ENCODE measurements at places on chromosomes 7 and 10.

DNA sequence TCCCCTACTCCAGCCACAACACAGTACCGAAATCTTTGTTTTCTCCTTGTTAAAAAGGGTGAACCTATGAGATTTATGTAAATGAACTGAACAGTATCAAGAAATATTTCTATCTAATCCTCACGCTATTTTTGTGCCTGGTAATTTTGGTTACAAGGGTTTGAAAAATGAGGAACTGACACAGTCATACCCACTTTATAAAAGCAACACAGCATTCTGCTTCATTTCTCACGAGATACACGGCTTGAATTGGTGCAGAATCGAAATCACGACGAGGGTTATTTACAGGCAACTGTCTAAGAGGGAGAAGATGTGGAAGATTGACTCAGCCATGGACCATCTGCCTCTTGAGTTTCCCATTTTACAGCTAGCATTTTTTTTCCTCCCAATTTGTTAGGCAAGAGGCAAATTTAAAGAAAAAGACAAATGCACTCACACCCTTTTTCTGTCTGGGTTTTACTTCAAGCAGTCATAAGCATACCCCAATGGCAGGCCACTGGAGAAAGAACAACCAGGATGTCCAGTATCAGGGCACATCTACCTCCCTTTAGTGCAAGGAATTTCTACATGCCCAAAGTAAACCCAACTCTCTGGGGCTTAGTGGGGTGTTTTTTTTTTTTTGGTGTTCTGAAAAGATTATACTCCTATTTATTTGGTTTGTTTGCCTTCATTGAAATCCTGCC, 108.1 kb downstream of the ITGB8 start:
- DNase-seq = peak; percentile 58

DNA sequence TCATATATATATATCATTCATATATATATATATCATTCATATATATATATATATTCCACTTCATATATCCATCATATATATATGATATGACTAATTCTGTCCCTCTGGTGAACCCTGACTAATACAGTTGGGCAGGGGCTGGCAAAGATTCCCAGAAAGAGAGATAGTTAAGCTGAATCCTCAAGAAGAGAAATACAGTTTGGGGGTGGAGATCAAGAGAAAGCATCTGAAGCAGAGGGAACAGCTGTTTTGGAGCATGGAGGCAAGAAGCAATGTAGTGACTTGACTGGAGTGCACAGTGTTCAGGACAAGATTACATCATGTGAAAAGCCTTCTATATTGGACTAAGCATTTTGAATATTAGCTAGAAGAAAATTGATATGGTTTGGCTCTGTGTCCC, 540.7 kb downstream of the MAGI2 start:
- no peak for DNase-seq

GRCh38 chr10:73159038-73159648, 8.7 kb downstream of the ECD start:
- DNase-seq = peak; percentile 75

- DNase-seq = peak; percentile 55
These were observed 455.3 kb downstream of the REEP3 start for GRCh38 chr10:63976538-63976937.

GRCh38 chr10:45473126-45473525, 99.1 kb downstream of the ALOX5 start:
- no peak for DNase-seq

DNA sequence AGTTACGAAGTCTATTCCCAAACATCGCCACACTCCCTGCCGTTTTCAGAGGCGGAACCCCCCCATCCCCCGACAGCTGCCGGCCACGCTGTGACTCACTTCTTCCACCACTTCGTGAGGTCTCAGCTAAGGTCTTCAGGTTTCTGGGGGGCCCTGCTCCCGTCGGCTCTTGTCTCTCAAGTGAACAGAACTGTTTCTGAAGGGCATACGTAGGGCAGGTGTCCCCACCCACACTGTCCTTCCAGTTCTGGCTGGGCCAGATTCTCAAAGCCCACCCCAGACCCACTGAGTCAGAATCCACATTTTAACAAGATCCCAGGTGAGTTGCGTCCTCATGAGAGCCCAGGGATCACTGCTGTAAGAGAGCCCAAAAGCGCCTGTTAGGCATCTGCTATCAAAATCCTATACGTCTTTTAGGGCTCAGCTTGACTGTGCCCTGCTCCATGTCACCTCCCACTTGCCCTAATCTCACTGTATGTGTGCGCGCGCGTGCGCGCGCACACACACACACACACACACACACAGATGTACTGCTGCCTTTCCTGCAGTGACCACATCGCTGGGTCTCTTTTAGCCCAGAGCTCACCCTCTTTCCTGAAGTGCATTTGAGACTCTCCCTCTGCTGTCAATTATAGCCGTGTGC, 78.8 kb downstream of the PROSER2 start:
- DNase-seq = peak; percentile 29

- DNase-seq = no peak
These were observed 85.8 kb downstream of the HGF start for GRCh38 chr7:81684033-81684432.

- DNase-seq = no peak
These were observed 128.0 kb downstream of the SEMA3C start for GRCh38 chr7:80790877-80791276.

- peak; percentile 93 for DNase-seq
These were observed 37.6 kb downstream of the AKR1C4 start for GRCh38 chr10:5234106-5234860.

GRCh38 chr10:120477021-120477742, 20.2 kb downstream of the PLPP4 start:
- no peak for DNase-seq

GRCh38 chr7:11082552-11083213, 109.0 kb downstream of the PHF14 start:
- DNase-seq = peak; percentile 20

DNA sequence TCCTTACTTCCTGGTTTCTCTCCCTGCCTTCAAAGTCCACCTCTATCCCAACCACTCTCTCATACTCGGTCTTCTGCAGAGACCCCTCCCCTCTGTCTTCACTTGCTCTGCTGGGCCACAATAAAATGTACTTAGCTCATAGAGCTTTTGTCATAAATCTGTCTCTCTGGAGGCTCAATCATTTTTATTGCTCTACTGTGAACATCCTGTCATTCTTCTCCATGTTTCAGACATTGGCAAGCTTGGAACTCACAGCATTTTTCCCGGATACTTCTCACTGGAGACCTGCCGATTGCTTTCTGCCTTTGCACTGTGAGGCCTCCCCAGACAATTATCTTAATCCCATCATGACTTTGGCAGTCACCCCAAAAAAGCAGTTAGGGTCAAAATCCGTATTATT, 192.3 kb upstream of the ZMIZ1 start:
- DNase-seq = no peak

DNA sequence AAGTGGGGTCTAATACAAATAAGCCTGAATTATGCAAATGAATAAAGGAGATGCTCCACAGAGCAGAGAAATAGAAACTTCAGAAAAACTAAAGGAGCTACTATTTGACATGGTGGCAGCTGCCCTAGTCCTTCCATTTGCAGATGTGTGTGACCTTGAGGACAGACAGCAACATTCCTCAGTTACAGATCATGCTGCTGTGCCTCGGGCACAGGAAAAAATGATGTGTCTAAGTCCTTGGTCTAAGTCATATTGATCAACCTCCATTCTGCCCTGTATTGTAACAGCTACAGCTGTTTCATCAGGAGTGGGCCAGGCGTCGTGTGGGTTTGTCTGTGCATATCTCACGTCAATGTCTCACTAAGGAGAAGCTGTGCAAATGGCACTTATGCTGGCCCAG, 710.4 kb downstream of the TNS3 start:
- DNase-seq = no peak

DNA sequence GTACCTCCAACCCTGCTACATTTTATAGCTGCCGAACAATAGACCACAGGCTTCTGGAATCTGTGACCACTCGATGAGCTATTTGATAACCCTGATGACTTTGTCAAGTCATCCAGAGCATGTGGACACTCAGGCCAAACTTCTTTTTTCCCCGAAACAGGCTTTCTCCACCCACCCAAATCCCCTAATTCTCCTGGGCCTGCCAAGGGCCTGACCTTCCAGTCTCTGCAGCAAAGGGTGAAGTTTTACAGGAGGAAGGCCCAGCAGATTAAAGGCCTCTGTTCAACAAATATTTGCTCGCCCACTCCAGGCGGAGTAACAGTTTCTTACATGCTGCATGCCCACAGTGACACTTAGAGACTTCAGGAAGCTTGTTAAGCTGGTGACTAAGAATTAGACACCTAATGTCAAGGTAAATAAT, 2.0 kb downstream of the JCAD start:
- DNase-seq = no peak

GRCh38 chr7:120725376-120726039, 132.4 kb downstream of the TSPAN12 start:
- DNase-seq = peak; percentile 13

DNA sequence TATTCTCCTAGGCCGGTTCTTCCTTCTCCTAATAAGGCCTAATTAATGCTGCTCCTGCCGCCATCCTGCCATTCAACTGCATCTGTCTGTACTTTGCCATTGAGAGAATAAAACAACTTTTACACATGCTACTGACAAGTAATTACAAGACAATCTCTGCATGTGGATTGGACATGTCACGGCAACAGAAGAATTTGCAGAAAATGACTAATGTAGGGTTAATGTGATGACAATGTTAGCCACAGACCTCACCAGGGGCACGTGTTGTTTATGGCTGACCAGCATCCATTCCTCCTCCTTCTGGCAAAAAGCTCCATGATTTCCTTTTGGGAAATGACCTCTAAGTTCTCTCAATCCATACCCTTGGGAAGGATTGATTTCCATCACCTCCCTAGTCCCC, 58.0 kb downstream of the NEBL start:
- DNase-seq = no peak

DNA sequence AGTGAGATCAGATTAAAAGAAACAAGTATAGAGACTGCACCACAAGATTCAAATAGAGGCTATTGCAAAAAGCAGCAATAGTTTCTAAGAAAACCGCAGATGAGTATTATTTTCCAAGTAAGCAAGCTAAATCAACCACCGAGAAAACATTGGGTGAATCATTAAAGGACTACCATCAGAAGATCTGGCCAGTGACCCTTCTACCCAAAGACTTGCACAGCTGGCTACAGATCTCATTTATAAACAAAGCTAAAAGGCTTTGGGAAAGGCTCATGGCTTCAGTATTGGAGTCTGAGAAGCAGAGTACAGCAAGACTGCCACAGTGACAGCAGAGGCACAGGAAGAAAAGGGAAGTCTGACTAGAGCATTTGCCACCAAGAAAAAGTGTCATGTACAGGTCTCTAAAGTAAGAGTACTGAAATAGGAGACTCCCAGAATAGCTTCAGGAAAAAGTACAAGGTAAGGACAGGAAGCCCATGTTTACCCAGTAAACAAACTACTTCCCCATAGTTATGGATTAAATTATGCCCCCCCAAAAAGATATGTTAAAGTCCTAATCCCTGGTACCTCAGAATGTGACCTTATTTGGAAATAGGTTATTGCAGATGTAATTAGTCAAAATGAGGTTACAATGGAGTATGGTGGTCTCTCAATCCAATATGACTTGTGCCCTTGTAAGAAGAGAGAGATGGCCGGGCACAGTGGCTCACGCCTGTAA, 19.0 kb downstream of the STEAP1 start:
- DNase-seq = no peak

DNA sequence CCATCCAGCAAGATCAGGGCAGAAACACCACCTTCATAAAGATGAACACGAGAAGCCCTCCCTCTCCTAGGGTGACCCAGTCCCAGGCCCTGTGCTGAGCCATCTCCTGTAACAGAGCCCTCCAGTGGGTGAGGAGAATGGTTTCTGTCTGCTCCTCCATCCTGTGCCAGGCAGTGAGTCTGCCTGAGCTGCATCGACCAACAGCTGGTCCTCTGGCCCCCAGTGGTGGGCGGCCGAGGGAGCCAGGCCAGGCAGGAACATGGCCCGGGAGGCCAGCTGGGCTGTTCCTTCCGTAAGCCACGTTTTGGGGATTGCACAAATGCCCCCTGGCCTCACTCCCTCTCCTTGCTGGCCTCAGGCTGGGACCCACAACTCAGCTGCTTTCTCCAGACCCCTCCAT, 73.5 kb downstream of the GRB10 start:
- no peak for DNase-seq

Measured in KBM-7 (cell line).